ENCODE measurements at places on chromosomes 12 and 14.

DNA sequence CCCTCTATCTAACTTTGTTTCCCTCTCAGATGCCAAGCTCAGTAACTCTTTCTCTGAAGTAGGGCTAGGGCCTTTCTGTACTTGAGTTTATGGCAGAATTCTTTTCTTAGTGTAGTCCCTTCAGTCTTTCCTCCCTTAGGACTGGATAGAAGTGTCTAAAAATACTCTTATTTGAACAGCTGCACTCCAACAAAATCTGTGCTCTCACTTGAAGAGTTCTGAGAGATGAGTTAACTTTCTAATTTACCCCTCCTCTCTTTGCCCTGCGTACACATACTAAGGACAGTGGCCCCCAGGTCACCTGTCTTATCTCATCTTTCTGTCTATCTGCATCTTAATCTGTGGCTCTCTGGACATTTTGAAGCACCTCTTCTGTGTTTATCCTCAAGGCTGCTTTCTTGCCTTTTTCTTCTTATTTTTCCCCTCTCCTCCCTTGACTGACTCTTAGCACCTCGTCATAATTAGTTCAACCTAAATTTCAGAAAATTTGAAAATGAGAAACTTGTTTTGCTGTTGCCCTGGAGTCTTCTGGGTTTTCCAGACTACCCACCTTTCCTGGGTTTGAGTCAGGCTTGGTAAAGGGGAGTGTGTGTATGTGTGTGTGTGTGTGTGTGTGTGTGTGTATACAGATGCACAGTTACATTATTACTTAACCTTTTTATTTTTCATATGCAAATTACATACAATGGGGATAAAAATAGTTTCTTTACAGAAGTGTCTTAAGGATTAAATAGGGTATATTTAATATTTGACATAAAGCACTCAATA, 23.9 kb downstream of the NCKAP1L start:
- no peak for DNase-seq

GRCh38 chr12:19158923-19159322, 29.4 kb downstream of the PLEKHA5 start:
- no peak for DNase-seq

DNA sequence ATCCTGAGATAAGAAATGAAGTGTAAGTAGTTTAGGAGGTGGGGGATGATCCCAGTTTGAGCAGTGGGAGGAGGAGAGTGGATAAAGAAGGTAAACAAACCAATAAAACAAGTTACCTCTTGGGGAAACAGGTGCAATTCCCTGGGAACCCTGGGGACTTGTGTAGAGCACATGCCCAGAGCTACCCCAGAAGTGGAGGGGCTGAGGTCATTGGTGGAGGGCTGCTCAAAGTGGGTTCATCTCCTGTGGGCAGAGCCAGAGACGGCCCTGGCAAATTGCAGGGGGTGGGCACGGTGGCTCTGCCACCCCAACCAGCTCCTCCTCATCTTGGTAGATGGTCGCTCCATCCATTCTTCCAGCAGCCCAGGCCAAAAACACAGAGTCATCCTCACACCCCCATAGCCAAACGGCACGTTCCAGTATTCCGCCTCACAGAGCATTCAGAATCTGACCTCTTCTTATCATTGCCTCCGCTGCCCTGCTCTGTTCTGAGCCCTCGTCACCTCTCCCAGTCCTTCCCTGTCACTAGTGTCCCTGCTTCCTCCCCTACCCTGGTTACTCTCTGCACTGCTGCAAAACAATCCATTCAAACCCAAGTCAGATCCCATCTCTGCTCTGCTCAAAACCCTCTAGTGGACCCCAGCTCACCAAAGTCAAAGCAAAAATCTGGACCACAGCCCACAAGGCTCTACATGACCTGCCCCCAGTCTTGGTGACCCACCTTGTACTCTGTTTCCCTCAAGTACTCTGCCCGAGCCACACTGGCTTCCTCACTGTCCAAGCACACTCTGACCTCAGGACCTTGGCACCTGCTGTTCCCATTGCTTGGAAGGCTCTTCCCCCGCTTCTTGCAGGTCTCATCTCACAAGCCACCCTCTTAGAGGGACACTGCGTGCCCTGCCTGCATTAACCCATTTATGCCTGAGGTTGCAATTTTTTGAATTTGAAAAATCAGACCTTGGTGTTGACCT, 5.5 kb downstream of the CYP46A1 start:
- peak; percentile 19 for DNase-seq

DNA sequence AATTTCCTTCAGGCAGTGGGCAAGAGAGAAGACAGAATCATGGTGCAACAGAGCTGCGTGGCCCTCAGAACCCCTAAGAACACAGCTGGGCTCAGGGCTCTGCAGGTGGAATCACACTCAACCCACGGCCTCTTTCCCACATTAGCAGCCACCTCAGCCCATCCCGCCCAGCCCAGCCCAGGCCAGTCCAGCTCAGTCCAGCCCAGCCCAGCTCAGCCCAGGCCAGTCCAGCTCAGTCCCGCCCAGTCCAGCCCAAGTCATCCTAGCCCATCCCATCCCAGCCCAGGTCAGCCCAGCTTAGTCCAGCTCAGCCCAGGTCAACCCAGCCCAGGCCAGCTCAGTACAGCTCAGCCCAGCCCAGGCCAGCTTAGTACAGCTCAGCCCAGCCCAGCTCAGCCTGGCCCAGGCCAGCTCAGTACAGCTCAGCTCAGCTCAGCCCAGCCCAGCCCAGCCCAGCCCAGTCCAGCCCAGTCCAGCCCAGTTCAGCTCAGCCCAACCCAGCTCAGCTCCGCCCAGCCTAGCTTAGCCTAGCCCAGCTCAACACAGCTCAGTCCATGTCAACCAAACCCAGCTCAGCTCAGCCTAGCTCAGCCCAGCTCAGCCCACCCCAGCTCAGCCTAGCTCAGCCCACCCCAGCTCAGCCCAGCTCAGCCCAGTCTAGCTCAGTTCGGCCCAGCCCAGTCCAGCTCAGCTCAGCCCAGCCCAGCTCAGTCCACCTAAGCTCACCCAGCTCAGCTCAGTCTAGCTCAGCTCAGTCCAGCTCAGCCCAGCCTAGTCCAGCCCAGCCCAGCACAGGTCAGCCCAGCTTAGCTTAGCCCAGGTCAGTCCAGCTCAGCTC, 183.1 kb downstream of the TMEM121 start:
- DNase-seq, result no peak

- no peak for DNase-seq
These were observed 94.2 kb downstream of the BTG1 start for GRCh38 chr12:92051441-92051840.

DNA sequence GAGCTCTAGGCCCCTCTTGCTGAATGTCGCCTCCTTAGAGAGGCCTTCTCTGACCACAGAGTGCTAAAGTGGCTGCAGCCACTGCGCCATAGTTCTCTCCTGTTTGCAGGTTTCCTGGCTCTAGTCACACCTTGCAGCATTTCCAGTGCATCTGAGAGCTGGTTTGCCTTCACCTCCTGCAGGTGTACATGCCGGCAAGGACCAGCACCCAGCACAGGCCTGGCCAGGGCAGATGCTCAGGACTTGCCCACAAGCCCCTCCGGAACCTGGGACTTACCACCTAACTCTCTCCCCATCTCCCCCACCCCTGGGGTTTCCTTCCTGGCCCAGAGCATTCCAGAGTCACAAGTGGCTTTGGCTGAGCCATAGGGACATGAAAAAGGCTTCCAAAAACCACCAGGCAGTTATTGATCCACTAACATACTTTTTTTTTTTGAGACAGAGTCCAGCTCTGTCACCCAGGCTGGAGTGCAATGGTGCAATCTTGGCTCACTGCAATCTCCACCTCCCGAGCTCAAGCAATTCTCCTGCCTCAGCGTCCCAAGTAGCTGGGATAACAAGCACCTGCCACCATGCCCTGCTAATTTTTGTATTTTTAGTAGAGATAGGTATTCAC, 9.1 kb downstream of the ITPK1 start:
- no peak for DNase-seq

GRCh38 chr12:53093777-53094393, 3.6 kb upstream of the IGFBP6 start:
- peak; percentile 59 for DNase-seq

- no peak for DNase-seq
These were observed 58.6 kb upstream of the PARP11 start for GRCh38 chr12:3931776-3932175.

DNA sequence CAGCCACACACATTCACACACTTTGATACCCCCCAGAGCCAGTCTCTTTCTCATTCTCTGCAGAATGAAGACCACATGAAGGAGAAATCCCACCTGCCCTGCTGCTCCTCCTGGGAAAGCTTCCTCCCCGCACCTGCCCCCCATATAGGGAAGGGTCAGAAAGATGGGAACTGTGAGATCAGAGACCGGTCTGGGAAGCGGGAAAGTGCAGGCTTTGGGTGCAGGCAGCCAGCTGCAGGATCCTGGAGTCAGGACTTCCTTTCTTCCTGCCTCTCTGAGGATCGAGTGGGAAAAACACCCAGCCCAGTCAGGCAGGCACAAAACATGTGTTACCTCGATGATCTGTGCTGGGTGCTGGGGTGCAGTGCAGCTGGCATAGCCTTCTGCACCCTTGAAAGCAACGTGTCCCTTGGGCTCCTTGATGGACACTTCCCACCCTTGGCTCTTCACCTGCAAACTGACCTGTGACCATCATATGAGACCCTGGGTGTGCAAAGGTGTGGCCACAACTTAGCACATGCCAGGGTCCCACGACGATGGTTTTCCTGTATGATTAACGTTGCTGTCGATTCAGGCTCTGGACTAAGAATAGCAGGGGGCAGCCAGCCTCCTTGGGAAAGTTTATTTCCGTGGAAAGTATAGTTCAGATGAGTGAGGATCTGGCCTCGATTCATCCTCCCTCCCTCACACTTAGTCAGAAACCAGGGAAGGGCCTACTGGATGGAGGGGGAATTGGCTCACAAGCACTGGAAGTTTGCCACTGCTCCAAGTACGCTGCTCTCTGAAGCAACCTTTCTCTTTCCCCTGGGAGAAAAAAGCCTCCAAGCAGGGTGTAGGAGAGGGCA, 105.4 kb upstream of the MED13L start:
- DNase-seq, result no peak

GRCh38 chr12:104722601-104723534, 235.2 kb downstream of the SLC41A2 start:
- DNase-seq, result no peak

GRCh38 chr12:93387780-93388179, 10.1 kb downstream of the NUDT4 start:
- DNase-seq, result no peak

DNA sequence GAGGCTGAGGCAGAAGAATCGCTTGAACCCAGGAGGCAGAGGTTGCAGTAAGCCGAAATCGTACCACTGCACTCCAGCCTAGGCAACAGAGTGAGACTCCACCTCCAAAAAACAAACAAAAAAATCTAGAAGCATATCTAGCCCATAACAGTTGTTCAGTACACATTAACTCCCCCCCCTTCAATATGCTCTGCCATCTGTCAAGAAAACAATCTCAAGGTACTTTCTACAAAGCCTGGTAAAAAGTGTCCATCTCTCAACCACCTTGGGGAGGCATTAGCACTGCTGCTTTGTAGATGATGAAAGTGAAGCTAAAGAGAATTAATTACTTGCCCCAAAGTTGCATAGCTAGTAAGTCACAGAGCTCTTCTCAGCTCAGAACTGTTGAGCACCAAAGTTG, 24.9 kb downstream of the LGALS3 start:
- DNase-seq, result no peak

GRCh38 chr14:104794099-104794498, 1.4 kb downstream of the AKT1 start:
- DNase-seq, result no peak

DNA sequence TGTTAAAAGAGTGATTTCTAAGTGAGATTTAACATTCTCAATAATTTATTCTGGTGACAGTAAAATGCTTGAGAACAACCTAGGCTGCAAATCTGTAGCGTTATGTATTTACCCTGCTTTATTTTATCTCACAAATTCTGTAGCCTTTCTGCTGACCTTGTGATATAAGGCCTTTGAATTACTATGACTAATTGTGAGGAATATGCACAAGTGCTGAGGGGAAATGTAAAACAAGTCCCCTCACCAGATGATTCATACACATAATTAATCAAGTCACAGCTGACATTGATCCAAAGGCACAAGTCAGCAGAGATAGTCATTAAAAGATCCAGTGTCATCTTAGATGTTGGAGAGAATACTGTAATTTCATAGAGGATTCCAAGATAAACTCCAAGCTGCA, 992.7 kb upstream of the USP15 start:
- DNase-seq, result no peak

DNA sequence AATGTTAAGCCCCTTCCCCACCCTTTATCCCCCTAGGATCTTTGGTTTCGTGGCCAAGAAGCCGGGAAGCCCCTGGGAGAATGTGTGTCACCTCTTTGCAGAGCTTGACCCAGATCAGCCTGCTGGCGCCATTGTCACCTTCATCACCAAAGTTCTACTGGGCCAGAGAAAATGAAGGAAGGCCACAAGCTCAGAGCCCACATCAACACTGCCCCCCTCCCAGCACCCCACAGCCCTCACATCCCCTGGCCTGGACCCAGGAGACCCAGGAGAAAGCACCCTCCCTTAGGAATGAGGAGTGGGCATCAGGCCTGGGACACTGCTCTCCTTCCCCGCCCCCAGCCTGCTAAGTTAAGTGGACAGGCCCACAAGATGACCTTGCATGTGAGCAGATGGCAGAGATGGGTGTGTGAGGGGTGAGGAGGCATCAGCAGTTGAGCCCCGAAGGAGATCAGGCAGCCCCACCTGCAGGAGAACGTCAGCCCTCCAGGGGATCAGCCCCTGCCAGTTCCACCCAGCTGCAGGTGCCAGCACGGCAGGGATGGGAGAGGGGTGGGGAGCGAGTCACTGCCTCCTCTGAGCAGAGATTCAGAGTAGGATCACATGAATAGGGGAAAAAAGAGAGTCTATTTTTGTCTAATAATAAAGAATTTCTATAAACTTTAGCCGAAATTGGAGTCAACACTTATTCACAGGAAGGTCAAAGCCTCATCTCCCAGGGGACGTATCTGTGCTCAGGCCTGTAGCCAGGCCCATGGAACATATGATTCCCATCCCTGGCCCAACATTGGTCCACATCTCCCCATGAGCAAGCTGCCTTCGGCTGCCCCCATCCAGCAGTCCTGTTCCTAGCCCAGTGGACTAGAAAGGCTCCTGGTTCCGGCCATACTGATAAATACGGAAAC, 14.1 kb downstream of the TNS2 start:
- DNase-seq, result peak; percentile 75

GRCh38 chr12:104291867-104292524, 11.5 kb upstream of the EID3 start:
- DNase-seq, result no peak

DNA sequence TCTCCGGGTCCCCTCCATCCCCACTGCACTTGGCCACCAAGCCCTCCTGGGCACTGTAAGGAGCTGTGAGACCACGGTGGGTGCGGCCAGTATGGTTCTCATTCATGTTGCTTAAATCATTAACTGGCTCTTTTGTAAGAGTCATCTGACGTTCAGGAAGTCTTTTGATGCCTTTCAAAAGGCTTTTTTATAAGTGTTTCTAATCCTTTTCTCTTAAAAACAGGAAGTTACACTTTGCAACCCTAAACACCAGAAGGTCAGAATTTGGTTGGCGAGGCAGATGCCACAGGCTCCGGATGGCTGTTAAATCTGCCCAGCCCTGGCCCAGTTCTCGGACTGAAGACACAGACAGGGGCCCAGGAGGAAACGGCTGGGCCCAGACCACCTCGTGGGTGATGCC, 26.1 kb upstream of the DIO3 start:
- DNase-seq, result no peak

GRCh38 chr12:95214466-95214865, 2.8 kb downstream of the FGD6 start:
- DNase-seq, result no peak

GRCh38 chr12:19199332-19199731, 69.8 kb downstream of the PLEKHA5 start:
- no peak for DNase-seq

- DNase-seq, result peak; percentile 26
These were observed 17.7 kb downstream of the DPF3 start for GRCh38 chr14:72876005-72876709.

- no peak for DNase-seq
These were observed 987 bp downstream of the CCER1 start for GRCh38 chr12:90953956-90954421.

Measured in cardiac septum (tissue), 1 donor.